NCI-H774 (cell line): ENCODE measurements at places on chromosomes 6 and 20.

GRCh38 chr6:6546318-6547109, 42.0 kb upstream of the LY86 start:
- peak; percentile 56 for DNase-seq

DNA sequence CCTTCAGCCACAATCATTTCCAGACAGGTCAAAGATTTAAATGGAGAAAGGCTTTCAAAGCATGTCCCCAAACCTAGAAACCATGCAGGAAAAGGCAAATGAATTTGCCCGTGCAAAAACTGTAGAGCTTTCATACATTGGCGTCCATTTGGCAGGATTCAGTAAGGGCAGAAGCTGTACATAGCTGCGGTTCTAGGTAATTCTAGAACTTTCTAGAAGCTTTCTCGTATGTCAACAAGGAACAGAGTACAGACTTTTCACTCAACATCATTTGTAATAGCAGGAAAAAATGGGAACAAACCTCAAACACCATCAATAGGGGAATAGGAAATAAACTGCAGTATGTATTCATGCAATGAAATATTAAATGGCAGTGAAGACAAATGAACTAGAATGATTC, 11.1 kb upstream of the MAPK13 start:
- DNase-seq = no peak

DNA sequence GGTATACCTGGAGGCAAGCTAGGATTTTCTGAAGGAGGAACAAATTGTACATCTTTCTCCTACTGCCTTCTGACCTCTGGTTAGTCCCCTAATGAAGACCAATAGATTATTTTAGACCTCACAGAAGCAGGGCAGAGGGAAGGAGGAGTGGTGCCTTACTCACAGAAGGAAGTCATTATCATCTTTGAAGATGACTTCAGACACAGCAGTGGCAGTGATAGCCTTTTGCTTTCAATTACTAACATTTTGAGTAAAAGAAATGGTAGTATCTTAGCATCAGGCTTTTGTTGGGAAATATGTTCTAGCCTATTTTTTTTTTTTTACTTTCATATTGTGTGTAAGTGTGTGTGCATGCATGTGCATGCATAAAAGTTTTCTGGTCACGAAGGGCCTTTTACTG, 164.2 kb upstream of the PLN start:
- no peak for DNase-seq

DNA sequence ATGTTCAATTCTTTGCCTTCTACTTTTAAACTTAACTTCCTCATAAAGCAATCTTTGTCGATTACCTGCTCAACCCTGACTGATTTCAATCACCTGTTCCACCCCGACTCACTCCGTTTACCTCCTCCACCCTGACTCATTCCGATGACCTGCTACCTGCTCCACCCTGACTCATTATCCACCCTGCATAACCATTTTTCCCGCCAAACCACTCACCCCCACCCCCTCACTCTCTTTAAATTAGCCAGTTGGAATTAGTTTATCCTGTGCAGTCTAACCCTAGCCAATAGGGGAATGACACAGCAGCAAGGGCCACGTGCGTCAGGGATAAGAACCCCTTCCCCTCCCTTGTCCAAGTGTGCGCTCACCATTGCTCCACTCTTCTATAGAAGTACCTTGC, 56.7 kb upstream of the MRAP2 start:
- DNase-seq = no peak

DNA sequence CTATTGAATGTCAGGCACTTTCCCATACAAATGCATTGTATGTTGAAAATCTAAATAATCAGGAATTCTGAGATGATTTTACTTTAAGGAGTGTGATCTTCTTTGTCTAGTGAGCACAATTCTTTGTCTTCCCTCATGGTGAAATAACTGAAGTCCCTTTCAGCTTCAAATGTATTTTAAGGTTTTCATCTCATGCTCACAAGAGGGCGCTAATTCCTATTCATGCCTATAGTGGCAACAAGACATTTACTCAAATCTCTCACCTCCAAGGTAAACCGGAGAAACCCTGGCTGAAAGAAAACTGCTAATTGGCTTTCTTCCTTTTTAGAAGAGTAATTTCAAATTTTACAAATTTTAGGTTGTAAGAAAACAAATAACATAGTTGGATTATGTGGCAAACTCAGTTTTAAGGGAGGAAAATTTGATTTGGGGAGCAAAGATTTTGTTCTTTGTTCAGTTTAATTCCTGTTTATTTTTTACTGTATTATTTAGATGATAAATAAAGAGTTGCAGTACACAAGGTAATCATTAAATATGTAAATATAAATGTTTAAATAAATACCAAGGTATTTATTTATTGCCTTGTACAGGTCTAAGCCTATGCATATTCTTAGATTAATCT, 69.1 kb downstream of the SLC35F1 start:
- peak; percentile 71 for DNase-seq

GRCh38 chr20:48822879-48823385, 4.9 kb downstream of the PREX1 start:
- DNase-seq = no peak

GRCh38 chr6:37791156-37791919, 28.2 kb upstream of the ZFAND3 start:
- peak; percentile 88 for DNase-seq

GRCh38 chr6:42748203-42748898, 2.4 kb upstream of the TBCC start:
- no peak for DNase-seq

- DNase-seq = no peak
Measured at GRCh38 chr6:127129251-127129650, 10.8 kb downstream of the RSPO3 start.

DNA sequence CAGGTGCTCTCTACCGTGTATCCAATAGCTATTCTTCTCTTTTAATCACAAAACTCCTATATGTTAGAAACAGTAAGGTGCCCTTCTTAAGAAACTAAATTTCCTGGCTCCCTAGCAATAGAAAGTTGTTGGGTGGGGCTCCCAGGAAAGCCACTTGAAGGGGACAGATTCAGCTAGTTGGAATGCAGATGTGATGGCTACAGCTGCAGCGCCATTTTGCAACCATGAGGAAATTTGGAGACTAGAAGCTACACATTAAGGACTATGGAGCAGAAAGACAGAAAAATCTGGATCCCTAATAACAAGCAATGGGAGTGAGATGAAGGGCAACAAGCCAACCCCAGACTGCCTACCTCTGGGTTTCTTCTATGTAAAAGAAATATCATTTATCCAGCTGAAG, 108.8 kb upstream of the AFDN start:
- no peak for DNase-seq

GRCh38 chr6:72218125-72218524, 331.8 kb downstream of the RIMS1 start:
- DNase-seq = no peak

GRCh38 chr6:156963712-156964700, 186.8 kb downstream of the ARID1B start:
- no peak for DNase-seq

GRCh38 chr6:40146902-40147301, 212.6 kb upstream of the MOCS1 start:
- DNase-seq = no peak

- DNase-seq = no peak
Measured at GRCh38 chr6:157012355-157012754, 235.2 kb downstream of the ARID1B start.

- DNase-seq = no peak
Measured at GRCh38 chr20:926670-927069, 10.5 kb upstream of the ANGPT4 start.

DNA sequence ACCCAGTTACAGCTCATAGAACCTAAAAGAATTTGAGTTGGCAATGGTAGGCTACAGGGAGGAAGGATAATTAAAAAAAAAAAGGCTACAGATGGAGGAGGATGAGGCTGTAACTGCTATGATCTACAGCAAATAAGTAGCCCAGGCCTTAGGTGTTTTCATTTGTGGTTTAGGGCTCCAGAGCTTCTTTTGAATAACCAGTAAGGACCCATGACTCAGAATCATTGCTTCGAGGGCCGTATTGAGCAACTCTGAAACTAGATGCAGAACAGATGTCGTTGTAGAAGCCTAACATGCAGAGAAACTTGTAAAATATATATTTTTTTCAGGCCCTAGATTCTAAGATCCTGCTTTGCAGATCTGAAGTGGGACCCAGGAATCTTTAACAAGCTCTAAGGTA, 19.0 kb upstream of the ASIP start:
- DNase-seq = no peak

- DNase-seq = no peak
Measured at GRCh38 chr20:60097285-60097684, 139.1 kb downstream of the CDH26 start.

GRCh38 chr6:1868561-1869261, 259.0 kb downstream of the FOXC1 start:
- no peak for DNase-seq

DNA sequence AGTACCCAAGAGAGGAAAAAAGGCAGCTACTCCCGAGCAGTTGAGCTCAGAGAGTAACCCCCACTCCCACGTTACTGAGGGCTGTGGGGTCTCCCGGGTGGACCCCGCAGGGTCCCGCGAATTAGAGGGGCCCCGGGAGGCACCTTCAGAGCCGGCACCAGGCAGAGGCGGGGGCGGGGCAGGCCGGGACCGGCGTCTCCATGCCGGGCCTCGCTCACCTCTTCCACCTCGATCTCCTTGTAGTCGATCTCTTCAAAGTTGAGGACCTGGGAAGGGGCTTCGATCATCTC, 381 bp downstream of the MAP3K7 start:
- no peak for DNase-seq

DNA sequence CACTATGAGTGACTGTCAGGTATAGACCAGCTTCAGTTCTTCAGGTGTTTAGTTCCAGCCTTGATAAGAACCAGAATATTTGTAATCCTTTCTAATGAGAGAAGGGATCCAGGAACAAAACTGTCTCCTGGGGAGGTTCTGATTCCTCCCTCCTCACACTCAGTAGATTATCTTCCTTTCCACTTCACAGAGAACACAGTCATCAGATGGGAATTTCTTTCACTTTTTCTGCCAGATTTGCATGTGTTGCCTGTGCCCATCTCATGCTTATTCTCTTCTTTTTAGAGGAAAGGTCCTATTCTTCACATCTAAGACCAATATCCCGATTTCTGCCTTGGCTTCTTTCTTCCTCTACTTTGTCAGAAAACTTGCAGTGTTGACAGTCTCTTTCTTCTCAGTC, 50.8 kb downstream of the CD109 start:
- no peak for DNase-seq

DNA sequence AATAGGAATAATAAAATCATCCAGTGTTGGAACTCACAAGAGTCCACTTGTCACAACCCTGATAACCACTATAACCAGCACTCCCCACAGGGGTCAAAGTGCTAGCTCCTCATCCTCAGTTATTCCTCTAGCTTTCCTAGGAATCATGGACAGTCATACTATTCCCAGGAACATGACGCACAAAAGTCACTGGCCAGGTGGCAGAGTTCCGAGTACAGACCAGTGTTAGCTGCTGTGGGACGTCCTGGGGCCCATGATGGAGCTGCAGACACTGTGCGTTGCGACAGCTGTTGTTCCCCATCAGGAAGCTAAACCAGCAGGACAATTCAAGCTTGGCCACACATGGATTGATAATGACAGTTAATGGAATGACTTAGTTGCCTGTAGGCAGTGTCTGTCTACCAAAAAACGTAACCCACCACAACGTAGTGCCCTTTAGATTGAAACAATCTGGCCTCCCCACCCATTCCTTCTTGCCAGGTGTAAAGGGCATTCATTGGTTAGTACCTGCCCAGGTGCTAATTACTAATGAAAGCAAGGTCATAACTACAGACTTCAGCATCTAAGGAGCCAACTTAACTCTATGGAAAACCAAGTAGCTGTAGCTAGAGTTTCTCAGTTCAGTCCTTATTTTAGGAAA, 17.4 kb downstream of the EZR start:
- no peak for DNase-seq

DNA sequence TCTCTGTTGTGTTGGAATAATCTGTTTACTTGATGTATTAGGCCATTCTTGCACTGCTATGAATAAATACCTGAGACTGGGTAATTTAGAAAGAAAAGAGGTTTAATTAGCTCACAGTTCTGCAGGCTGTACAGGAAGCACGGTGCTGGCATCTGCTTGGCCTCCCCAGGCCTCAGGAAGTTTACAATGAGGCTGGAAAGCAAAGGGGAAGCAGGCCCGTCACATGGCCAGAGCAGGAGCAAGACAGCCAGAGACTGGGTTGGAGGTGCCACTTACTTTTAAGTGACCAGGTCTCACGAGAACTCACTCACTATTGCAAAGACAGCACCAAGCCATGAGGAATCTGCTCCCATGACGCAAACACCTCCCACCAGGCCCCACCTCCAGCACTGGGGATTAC, 50.6 kb upstream of the FUCA2 start:
- DNase-seq = no peak

DNA sequence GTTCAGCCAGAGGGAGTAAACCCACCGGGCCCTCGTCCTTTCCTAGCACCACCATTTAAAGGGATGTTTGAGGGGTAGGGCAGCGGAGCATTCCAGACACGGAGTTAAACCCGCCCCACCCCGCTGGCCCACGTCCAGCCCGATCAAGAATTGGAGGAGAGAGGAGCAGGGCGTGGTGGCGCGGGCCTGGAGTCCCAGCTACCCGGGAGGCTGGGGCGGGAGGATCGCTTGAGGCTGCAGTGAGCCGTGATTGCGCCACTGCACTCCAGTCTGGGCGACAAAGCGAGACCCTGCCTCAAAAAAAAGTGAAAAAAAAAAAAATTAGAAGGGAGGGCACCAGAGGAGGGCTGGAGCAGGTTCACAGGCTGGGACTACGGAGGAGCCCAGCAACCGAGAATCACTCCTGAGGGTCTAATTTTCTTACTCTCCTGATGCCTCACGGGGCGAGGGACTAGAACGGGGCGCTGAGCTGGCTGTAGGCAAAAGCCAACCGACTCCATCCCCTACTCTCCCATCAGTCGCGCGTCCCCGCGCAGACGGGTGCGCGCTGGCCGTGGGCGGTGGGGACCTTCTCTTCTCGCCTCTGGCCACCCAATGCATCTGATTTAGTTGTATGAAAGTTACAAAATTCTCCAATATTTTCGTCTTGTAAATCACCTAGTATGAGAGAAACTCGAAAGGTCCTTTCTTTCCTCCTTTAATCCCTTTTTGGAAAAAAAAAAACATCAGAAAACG, 6.1 kb upstream of the HSPA1B start:
- peak; percentile 21 for DNase-seq

- no peak for DNase-seq
Measured at GRCh38 chr20:43798291-43799149, 71.7 kb upstream of the GTSF1L start.

- no peak for DNase-seq
Measured at GRCh38 chr6:168735268-168735949, 294.4 kb downstream of the SMOC2 start.

GRCh38 chr20:44019638-44020335, 105.1 kb downstream of the TOX2 start:
- DNase-seq = no peak

DNA sequence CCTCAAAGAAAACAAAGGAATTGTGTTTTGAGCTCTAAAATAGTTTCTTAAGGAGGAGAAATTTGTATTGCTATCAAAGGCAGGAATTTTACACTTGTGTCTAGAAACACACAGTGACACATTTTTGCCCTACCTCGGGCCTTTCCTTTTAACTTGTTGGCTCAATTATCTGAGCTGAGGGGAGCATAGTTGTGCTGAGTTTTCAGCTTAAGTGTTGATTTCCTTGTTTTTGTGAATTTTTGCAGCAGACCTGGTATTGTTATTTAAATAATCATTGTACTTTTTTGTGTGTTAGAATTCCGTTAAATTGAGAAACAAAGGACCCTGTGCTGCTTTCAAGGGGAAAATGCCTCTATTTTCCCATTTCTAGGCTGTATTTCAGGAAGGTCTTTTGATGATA, 249.7 kb downstream of the CD83 start:
- DNase-seq = no peak
